ENCODE measurements at places on chromosomes 4 and X.

DNA sequence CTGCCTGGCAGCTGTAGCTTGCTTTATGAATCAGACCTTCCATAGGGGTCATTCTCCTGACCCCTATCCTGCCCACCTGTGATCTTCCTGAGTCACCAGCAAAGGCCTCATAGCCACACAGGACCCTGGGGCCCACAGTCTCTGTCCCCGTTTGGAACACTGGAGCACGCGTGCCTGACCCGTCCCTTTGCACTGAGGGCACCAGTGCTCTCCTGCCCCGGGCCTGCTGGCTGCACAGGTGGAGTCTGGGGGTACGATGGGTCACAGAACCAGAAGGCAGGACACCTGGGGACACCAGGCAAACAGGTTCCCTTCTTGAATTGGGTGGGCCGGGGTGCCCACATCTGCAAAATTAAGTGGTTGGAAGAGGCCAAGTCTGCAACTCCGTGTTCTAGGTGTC is 97.2 kb downstream of the CPZ start:
- ATAC-seq, result no peak

DNA sequence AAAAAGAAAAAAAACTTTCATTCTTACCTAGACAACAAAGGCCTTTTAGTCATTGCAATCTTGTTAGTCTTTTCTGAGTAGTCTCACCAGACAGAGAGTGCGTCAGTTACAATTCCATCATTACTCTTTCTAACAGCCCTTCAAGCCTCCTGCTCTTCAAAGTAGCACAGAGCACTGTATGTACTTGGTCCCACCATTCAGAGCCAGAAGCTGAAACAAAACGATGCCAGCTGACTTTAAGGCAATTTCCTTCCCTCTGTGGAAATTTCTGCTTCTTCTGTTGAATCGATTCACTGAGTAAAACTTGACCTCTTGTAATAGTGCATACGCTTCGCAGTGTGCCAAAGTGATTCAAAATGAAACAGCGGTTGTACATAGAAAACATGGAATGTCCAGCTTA is 57.7 kb upstream of the TENM3 start:
- no peak for ATAC-seq

DNA sequence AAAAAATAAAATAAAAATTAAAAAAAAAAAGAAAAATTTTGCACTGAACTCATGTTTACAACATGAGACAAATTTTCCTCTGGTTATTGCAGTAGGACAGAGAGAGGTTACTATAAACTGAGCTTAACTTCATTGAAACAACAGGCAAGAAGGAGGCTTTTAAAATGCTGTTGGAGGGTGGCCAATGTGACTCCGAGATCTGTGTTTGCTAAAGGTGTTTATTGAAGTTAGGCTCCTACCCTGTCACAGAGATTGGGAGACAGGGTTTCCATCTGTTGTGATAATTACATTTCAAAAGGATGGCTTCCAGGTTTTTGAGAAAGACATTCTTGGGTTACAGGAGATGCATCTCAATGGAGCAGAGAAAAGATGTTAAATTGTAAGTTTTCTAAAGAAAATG is 370.5 kb upstream of the HS3ST1 start:
- no peak for ATAC-seq

GRCh38 chrX:149903889-149904748 is 23.1 kb downstream of the MAGEA8 start:
- peak; percentile 35 for ATAC-seq

DNA sequence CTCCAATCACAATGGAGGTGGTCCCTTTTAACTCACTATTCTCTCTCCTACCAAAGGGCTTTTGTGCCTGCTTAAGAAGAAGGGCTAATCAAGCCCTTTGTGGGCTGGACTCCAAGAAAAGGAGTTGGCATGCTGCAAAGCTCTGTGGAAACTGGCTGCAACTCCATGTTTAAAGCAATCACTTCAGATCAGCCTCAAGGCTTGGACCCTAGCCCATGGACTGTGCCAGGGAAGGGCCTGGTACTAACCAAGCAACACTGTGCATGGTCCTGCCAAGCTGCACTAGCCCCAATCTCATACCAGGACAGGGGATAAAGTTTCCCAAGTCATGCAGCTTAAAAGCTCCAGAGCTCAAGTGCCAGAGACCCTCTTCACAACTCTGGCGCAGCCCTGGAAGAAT is 86.7 kb downstream of the ATP8A1 start:
- peak; percentile 10 for ATAC-seq
